ENCODE measurements at places on chromosomes 3 and 15. TPM values are rescaled to one million over a fixed set of nuclear protein-coding genes. Genes with fewer than 3 reads are reported as not detected.

DNA sequence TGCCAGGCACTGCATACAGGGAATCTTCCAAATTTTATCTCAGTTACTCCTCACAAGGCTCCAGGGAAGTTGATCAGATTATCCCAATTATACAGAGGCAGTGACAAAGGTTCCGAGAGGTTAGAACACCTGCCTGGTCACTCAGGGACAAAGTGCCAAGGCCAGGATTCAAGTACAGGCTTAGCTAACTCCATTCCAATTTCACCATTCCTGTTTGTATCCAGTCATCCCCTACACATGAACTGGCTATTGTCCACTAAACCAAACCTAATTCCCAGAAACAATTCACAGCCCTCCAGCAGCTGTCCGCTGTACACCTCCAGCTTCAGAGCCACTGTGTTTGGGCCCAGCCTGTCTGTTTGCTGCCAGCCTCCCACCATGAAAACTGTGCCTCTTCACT, 16.0 kb downstream of the MUC13 start:
- DNase-seq = no peak

The FETUB gene
- not detected for total RNA-seq

The CHRFAM7A gene
- total RNA-seq = not detected

- DNase-seq = peak; percentile 51
These were observed 166.6 kb downstream of the ANO10 start for GRCh38 chr3:43455233-43455632.

- no peak for DNase-seq
These were observed 125.9 kb upstream of the HES1 start for GRCh38 chr3:194009892-194010533.

- no peak for DNase-seq
These were observed 30.7 kb downstream of the XXYLT1 start for GRCh38 chr3:195240171-195240701.

The IMPG2 gene
- total RNA-seq = 0.07 TPM

DNA sequence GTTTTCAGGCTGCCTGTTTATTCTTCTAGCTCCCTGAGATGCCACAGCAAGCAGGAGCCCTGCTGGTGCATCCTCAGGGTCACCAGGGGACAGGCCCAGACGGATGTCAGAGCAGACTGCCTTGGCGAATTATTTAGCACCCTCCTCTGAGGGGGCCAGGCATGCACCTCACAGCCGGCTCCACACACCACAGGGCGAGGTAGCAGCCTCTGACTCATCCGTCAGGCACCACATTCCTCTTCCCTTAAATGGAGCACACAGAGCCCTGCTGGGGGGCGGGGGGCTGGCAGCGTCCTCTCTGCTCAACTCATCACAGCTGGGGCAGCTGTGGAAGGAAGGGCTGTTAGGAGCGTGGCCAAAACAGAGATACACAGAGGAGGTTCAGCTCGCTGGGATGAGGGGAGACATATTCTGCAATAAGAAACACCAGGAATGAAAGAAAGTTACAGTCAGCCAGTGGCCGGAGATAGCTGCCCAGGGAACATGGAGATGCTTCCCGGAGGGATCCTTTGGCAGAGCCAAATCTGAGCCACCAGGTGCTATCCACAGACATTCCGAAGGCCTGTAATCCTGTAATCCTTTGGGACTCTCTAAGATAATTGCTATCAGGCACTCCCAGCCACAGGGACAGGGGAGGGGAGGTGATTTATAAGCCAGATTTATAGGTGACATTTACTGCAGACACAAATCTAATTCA, 13.9 kb upstream of the PRICKLE2 start:
- DNase-seq = peak; percentile 88

DNA sequence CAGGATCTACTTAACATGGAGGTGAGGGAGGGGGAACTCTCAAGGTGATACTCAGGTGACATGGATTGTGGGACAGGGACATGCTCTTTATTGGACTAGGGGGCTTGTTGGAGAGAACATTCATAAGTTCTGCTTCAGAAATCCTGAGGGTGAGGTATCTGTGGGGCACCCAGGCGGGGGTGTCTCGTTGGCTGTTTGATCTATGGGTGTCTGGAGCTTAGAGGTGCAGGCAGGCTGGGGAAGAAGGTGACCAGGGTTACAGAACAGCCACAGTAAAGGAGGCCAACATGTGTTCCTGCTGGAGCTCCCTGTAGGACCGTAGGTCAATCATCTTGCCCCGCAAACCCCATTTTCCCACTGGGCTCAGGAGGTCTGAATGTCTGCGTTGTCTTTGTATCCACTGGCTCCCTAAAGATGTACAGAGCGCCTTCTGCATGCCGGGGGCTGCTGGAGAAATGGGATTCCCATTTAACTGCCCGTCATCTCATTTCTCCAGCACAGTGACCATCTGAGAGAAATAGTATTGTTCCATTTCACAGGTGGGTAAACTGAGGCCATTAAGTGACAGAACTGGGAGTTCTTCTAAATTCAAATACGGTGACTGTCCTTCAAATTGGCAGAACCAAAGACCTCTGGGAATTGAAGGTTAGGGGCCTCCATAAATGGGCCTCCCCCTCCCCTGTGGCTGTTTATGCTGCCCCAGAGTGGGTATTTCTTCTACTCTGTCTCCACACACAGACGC, 40.3 kb upstream of the TSEN2 start:
- DNase-seq = no peak

GRCh38 chr3:96465521-96465920, 348.9 kb upstream of the EPHA6 start:
- DNase-seq = no peak

The RAD51 gene
- total RNA-seq = 14.5 TPM

The GOLGA8R gene
- 0.27 TPM for total RNA-seq

DNA sequence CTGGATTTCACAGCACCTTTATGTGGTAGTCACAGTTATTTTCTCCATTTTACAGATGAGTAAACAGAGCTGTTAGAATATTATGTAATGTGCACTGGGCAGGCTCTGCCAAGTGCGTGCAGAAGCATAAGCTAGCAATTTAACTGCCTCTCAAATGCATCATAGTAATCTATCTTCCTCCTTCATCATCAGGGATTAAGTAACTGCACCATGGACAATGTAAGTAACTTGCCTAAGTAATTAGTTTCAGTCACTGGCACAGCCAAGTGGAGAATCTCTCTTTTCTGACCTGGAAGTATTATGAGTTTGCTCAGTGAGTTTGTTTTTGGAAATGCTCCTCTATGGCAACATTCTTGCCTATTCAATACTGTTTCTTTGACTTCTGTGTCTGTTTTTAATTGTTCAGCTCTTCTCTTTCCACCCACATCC, 260.5 kb downstream of the PTPRG start:
- DNase-seq = peak; percentile 66

DNA sequence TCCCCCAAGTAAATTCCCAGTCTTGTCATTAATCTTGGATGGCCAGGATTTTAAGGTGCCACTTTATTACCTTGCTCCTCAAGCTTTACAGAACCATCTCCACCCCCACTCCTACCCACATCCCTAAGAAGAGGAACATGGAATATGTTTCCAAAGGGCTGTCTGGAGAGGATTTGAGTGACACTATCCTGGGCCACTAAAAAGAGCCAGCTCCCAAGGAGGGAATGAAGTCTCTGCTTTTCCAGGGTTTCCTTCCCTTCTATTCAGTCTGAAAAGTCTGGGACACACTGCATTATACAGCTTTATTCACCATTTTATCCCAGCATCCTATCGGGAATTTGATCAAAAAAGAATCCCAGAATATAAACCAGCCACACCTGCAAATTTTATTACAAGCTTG, 35.6 kb upstream of the MECOM start:
- DNase-seq = no peak

DNA sequence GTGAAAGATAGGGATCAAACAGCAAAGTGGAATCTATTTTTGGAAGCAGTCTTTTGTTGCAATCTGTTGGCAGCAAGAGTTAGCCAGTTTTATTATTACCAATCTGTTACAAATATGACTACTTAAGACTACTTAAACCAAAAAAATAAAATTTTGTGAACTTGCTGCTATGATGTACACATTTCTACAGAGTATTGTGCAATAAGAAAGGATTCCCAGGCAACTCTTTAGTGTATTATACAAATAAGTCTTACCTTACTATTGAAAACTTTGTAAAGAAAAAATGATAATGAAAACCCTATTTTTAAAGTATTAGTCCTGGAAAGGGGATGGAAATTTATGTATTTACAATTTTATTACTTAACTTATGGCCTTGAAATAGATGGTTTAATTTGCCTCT, 44.7 kb downstream of the CADM2 start:
- no peak for DNase-seq

The SV2B gene
- total RNA-seq = not detected
